ENCODE measurements at places on chromosomes 4 and X.

GRCh38 chrX:150184491-150184890 is 178.6 kb upstream of the MAMLD1 start:
- DNase-seq, result no peak

GRCh38 chr4:2322841-2323240 is 60.9 kb upstream of the MXD4 start:
- DNase-seq, result no peak

GRCh38 chr4:168509786-168510185 is 12.9 kb downstream of the PALLD start:
- DNase-seq, result no peak

GRCh38 chrX:39000802-39001201 is 199.5 kb downstream of the MID1IP1 start:
- DNase-seq, result no peak

DNA sequence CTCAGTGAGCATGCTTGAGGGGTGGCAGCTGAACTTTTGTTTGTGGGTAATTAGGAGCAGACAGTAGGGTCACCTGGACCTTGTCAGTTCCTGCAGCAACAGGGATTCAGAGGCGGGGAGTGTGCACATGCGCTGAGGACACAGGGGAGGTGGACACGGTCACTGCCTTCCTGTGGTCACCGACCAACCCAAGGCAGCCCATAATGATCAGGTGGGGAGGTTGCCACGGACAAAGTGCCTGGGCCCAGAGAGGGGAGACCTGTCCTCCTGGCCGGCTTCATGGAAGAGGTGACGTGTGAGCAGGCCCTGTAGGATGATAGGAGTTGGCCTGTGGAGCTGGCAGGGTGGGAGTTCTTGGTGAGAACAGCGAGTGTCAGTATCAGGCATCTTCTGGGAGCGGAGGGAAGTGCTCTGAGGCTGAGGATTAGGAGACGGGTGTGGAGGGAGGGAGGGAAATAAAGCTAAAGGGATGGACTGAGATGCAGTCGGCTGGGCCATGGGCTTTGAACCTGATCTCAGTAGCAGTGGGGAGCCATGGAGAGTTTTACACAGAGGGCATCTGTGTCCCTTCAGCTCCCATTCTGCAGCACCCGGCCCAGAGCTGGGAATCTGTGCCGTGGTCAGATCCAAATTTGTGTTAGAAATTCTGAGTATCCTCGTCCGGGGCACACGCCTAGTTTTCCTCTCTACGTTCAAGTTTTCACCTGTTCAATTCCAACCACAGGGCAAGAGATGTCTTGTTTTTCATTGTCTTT is 100.0 kb downstream of the PSAPL1 start:
- no peak for DNase-seq

DNA sequence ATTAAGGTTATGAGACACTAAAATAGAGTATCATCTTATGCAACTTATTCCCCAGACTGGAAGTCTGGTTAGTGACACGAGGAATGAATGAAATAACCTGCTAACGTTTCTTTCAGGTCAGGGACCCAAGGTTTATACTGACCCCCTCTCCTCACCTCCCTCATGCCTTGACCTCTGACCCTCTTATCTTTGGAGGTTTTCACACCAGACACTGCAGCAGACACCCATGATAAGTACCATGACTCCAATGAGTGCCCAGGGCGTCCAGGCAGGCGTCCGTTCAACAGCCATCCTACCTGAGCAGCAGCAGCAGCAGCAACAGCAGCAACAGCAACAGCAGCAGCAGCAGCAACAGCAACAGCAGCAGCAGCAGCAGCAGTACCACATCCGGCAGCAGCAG is 4.2 kb upstream of the NLGN3 start:
- no peak for DNase-seq

DNA sequence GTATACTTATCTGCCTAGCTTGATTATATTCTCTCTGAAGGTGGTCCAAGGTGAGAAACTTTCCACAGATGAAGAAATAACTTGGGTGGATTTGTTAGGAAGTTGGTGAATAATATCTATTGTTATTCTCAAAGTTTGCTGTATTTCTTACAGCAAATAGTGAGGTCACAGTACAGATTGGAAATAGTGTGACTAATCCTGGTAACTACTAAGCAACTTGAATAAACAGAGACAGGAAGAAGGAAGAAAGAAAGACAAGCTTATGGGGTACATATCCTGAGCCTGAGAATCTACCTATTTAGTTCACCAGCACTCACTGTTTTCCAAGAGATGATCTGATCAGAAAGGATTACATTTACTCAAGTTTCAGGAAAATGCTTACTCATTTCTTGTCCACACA is 1416.1 kb downstream of the RPA4 start:
- DNase-seq, result no peak

Data from amygdala (tissue), 56 donors.